Endothelial cell of umbilical vein (primary cell): ENCODE measurements at places on chromosomes 5 and 9. TPM values are rescaled to one million over a fixed set of nuclear protein-coding genes. Genes with fewer than 3 reads are reported as not detected.

SPINK1 gene
- not detected in 2 replicates for total RNA-seq

BTNL9 gene
- 0.13 TPM in 1 of 2 replicates, not detected in the other for total RNA-seq

RACK1 gene
- total RNA-seq = 1,910 and 2,029 TPM in 2 replicates

MYMK gene
- total RNA-seq = not detected in 2 replicates

IL33 gene
- 8.5 and 13.8 TPM in 2 replicates for total RNA-seq

ACOT12 gene
- not detected in 2 replicates for total RNA-seq

IFNA13 gene
- total RNA-seq = not detected in 2 replicates

LCP2 gene
- not detected in 2 replicates for total RNA-seq

SUSD1 gene
- total RNA-seq = 28.0 and 37.8 TPM in 2 replicates

WNK2 gene
- total RNA-seq = not detected in 2 replicates

NUTM2G gene
- not detected in 2 replicates for total RNA-seq

MVB12B gene
- total RNA-seq = 13.2 and 17.3 TPM in 2 replicates

GRCh38 chr9:16575142-16575985 lies 295.1 kb downstream of the BNC2 start:
- peak; percentile 17 for DNase-seq

DNA sequence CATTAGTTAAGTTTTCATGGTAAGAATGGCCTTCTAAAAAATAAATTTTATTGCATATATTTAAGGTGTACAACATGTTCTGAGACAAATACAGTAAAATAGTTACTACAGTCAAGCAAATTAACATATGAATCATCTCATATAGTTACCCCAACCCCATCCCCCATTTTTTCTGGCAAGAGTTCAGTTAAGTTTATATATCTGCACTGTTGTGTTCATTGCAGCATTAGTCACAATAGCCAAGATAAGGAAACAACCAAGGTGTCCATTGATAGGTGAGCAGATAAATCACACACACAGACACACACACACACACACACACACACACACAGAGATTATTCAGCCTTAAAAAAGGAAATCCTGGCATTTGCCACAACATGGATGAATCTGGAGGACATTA lies 37.2 kb upstream of the OTULIN start:
- DNase-seq = no peak

DNA sequence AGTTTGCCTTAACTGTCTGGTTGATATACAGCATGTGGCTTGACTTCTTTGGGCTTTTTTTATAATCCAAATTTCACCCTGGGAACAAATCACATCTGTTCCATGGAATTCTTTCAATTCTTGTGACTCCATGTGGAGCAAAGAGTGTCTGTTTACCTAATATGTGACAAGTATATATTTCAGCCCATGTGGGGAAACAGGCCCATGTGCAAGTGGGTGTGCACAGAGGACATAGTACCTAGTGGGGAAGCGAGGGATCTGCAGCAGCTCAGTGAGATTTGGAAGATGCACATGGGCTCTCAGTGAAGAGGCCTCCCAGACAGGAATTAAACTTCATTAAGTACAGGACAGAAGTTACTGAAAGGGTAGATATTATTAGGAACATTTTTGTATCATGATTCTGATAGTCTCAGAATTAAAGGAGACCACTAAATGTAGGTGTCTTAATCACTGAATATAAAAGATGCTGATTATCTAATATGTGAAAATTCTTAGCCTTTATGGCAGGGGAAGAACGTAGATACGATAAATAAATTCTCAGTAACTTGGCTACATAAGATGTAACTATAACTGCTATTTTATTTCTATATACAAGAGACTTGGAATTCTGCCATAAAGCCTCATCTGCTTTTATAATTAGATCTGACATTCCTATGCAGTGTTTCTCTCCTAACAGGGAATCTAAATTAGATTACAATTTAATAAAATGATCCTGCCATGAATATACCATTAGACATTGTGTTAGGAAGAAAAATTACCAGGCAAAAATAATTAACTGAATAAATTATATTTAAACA lies 181.2 kb downstream of the SLC12A2 start:
- DNase-seq = no peak

GRCh38 chr5:112634796-112635195 lies 102.9 kb upstream of the APC start:
- no peak for DNase-seq

DNA sequence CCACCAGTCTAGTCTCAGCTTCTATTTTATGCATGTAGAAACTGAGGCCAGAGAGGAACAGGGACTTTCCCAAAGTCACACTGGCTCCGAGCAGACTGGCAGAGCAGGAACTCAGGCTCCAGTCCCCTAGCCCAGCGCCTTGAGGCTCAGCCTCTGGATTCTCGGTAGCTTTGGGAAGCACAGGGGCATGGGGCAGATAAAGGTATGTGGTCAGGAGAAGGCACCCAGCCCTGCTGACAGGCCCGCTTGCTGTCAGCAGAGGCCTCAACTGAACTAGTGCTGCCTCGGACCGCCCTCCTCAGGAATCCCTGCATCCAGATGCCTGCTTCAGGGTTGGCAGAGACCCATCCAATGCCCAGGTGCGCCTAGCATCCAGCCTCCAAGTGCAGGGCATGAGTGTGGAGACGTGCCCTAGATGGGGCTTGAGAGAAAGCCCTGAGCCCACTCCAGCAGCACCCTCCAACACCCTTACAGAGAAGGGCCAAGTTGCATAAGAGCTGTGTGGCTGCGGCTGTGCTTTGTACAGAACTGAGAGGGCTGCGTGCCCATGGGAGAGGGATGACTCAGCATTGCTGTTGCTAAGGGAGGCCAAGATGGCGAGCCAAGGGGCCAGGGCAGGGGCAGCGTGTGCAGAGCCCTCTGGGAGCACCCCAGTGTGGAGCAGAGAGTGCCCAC lies 168.6 kb downstream of the MACROH2A1 start:
- DNase-seq = no peak

DNA sequence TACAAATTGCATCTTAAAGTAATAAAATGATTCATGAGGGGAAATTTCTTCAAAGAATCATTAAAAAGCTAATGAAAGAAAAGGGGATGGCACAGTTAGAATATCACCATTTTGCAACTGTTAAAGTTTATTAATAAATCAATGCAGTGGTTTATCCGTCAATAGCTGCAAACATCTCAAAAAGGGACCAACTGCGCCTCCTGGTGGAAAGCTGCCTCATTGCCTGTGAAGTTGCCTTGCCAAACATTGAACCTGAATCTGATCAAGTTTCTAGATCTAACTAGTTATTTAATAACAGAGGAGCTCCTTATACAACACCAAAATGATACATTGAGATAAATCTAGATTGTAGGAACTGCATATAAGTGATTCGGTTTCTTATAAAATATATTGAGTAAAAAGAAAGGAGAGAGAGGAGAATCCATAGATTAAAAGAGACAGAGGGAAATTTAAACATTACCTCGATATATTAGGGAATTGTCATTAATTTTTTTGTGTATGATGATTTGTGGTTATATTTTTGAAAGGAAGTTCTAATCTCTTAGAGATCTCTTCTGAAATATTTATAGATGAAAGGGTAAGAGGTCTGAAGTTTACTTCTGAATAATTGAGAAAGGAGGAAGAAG lies 6.9 kb upstream of the NDUFB6 start:
- peak; percentile 67 for DNase-seq

- peak; percentile 71 for DNase-seq
These were observed 338.2 kb downstream of the NFIB start for GRCh38 chr9:13975611-13976290.

DNA sequence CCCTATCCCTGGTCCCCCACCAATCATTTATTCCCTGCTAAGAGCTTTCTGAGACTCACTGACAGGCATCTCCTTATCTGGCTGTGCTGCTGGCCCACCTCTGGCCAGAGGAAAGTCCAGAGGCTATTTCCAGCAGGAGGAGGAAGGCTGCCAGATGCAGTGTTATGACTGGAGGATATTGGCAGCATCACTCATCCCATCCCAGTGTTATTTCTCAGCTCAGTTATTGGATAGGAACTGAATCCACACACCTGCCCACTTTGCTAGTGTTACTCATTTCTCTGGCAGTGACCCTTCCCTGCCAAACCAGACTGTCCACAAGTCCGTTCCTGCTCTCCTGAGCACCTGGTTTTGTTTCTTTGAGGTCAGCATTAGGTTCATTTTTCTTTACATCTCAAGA lies 228.2 kb downstream of the GRIA1 start:
- no peak for DNase-seq

- no peak for DNase-seq
These were observed 115.6 kb downstream of the CDK5RAP2 start for GRCh38 chr9:120464176-120464886.

- DNase-seq = no peak
These were observed 86.5 kb downstream of the ADGRV1 start for GRCh38 chr5:90645024-90645610.

GRCh38 chr5:59204114-59204897 lies 621.4 kb downstream of the RAB3C start:
- DNase-seq = no peak

- DNase-seq = no peak
These were observed 76.7 kb upstream of the SYK start for GRCh38 chr9:90724880-90725279.

GRCh38 chr9:110064803-110065202 lies 143.2 kb downstream of the C9orf152 start:
- DNase-seq = no peak

DNA sequence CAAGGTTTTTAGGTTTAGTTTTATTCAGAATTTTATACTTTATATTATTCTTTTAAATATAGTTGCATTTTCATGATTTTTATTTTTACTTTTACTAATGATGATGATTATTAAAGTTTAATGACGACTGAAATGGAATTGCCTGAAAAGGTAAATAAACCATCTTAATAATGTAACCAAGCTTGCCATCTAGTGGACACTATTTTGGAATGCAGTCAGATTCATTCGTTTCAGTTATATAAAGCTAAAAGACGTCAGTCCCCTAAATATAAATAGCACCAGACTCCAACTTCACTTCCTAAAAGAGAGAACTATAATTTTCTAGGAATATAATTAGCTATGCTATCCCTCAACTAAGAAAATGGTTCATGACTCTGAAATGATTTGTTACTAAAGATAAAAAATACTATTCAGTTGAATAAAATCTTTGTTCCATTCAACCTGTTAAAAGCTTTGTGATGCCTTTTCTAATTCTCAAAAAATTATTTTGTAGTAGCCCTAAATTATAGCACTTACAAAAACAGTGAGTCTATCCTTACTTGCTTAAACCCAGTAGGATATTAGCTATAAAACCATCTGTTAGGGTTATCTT lies 19.9 kb downstream of the ABITRAM start:
- DNase-seq = peak; percentile 78

DNA sequence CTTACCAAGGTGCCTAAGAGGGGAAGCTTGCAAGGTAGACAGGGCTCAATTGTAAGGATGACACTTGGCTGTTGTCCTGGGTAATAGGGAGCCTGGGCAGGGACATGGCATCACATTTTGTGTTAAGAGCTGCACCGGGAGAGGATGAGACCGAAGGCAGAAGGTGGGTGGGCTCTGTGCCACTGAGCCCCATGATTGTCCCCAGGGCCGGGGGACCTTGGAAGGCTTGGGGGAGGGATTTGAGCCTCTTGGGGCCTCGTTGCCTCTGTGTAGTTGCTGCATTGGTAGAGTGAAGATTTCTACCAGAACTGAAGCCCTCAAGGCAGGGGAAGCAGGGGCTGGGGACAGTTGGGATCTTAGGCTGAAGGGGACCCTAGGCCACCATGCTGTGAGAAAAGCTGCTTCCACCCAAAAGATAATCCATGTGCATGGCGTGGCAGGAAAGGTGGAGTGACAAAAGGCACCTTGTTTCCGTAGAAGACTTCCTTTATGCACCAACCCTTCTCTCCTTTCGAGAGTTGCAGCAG lies 11.9 kb downstream of the FGF18 start:
- DNase-seq = no peak

DNA sequence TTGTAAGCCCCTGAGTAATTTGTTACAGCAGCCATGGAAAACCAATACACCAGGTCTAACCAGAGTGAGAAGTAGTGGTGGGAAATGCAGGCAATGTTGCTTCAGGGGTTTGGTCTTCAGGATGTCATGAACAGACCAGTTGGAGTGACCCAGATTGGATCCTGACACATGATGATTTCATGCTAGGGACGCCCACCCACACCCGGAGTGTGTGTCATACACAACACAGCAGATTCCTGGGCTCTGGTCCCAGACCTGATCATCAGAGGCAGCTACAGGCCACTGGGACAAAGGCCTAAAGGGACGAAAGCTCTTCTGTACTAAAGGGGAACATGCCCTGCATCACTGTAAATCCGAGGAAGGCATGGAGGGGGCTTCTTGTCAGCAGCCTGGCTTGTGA lies 194.2 kb downstream of the NSG2 start:
- no peak for DNase-seq

DNA sequence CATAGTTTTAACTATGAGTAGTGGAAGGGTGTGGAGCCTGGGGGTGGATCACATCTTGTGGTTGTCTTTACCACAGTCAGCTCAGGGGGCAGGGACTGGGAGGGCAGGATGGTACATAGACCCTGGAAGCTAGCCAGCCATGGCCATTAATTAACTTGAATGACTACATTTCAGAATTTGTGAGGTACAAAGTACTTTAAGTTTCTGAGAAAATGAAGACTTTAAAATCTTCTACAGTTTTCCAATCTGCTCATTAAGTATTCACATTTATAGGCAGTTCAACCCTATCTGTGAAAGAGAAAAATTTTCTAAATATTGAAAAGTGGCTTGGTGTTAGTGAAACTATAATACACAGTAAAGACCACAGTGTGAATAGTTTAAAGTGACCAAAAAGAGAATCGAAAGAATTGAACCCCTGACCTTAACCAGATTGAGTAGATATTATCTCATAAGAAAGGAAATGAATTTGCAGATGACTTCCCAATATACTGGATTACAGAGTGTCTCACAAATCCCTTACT lies 234.2 kb upstream of the MEF2C start:
- DNase-seq = no peak

DNA sequence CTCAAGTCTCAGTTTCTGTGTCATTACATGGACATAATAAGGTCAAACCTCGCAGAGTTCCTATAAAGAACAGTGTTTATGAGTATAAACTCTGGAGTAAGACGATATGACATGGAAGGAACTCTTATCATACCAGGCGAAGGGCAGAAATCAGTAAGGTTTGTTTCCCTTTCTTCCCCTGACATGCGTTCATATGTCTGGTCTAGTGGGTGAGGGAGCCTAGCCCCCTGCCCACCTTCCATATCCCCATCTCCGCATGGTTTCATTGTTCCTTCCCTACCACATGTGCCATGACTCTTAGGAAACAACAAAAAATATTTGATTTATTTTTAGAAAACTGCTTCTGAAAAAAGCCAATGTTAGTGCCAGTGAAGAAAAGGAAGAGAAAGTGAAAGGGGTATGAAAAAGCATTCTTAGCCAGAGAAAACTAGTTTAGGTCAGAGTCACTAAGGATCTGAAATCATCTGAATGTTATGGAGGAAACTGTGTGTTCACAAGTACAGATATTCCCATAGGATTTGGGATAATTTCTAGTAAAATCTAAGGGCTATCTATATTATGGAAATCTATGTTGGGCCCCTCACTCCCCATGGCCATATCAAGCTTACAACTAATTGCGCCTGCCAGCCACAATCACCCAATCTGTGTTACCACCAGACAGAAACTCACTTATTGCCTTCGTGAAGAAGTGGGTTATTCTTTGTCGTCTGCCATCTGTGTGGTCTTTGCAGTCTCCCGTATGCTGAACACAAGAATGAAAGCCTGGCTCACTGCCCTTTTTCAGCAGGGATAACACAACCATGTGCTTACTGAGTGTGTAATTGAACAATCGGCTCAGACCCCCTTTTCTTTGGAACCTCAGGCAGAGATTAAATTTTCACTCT lies 19.9 kb upstream of the HMHB1 start:
- no peak for DNase-seq

GRCh38 chr9:125805586-125805985 lies 58.4 kb downstream of the PBX3 start:
- no peak for DNase-seq
